ENCODE measurements at places on chromosomes 4 and X.

GRCh38 chr4:65302145-65302544, 368.1 kb downstream of the EPHA5 start:
- ATAC-seq, result no peak

DNA sequence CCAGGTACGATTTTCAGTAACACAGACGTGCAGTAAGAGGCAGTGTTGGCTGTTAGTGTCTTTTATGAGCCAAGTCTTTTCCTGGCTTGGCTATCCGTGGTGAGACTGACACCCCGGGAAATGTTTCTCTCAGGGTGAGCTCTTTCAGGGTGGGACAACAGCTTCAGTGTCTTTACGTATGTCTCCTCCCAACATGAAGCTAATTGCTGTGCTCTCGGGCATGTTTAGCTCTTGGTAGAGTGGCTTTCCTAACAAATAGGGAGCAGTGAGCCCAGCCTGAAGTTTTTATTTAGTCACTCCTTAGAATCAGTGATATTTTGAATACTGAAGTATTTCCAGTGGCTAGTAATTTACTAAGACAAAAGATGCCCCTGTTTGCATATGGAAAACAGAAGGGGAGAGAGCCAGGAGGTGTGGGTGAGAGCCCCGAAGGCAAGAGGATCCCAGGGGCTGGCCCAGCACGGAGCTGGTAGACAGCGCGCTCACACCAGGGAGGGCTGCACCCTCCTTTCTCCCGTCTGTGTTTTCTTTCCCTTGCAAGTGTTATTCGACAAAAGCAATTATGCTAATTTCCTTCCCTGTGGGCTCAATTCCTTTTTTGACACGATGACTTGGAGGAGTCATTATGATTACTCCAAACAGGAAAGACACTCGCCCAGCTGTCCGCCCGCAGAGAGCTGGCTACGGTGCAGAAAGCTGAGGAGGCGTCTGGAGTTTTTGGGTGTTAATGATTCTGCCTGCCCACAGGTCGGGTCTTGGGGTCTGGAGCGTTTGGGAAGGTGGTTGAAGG, 47.7 kb downstream of the PDGFRA start:
- ATAC-seq, result no peak

- ATAC-seq, result no peak
Observed at GRCh38 chrX:66005830-66006449, 33.9 kb downstream of the VSIG4 start.

GRCh38 chrX:53374222-53374820, 48.1 kb downstream of the SMC1A start:
- no peak for ATAC-seq

DNA sequence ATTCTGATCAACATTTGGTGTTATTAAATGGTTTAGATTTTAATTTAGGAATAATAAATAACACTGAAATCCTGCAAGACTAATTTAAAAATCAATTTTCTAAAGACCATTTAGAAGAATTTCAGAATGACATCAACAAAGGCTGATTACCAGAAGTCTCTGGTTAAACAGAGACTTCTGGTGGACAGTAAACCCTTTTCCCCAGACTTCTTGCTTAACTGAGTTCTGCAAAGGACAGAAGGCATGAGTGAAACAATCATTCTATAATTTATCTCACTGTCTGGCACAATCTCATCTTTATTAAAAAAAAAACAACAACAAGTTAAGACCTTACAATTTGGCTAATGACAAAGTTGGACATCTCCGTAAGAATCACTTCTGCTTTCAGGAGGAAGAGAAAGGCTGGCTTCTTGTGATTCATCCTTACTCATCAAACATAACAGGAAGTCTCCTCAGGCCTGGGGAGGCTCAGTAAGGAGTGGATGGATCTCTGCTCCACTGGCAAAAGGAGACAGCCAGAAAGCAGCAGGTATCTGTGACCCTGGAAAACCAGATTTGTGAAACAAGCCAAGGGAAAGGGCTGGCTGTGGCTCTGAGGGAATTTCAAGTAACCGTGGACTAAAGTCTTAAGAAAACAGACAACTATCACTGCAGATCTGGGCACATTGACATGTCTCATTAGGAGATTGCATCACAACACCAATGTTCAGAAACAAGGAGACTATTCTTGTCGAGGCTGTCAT, 908 bp upstream of the TLR6 start:
- ATAC-seq, result peak; percentile 89

- ATAC-seq, result no peak
Observed at GRCh38 chr4:94352996-94353395, 10.4 kb upstream of the HPGDS start.

GRCh38 chr4:111228396-111228795, 605.5 kb upstream of the PITX2 start:
- ATAC-seq, result no peak

GRCh38 chrX:40371376-40371775, 209.4 kb upstream of the ATP6AP2 start:
- no peak for ATAC-seq

DNA sequence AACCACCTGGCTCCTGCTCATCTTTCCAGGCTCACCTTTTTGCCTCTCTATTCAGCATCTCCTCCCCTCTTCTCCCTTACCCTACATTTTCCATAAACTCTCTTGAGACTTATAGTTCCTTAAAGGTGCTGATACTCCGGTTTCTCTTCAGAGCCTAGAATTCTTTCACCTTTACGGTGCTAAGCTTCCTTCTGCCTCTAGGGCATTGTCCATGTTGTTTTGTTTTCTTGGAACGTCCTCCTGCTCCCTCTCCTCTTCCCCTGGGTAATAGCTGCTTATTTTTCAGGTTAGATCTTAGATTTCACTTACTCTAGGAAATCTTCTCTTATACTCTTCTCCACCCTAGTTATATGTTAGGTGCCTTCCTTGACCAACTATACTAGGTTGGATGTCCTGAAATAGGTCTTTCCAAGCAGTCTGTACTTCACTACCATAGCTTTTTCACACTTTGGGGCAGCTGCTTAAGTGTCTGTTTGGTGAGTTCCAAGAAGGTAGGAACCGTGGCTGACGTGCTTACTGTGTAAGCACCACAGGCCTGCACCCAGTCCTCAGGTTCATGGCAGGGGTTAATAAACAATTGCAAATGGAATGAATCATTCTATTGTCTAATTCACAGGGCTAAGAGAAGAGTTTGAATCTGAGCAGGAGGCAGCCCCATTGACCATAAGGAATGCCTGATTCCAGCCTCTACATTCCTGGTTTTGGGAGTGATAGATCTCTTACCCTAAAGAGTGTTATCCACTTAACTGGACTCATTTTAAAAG, 227.5 kb downstream of the MGST2 start:
- no peak for ATAC-seq

GRCh38 chrX:46404774-46405173, 140.4 kb downstream of the ZNF674 start:
- ATAC-seq, result no peak

DNA sequence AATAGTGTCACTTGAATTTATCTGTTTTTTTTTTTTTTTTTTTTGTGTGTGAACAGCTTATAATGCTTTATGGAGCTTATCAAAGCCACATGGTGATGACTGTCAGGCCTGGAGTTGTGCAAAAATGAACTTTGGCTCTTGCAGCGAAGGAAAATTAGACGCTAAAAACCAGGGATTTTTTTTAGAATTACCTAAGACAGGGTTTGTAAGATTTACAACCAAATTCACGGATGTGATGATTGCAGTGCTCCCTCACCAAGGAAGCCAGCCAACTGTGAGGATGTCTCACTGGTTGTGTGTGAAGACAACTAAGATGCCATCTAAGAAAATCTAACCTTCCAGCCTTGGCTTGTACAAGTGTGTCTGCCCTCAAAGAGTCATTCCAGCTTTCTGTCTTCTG, 127.1 kb upstream of the SLC4A4 start:
- peak; percentile 21 for ATAC-seq

GRCh38 chrX:37666516-37666915, 19.1 kb upstream of the XK start:
- no peak for ATAC-seq

GRCh38 chrX:39752815-39753214, 344.9 kb downstream of the BCOR start:
- ATAC-seq, result no peak

DNA sequence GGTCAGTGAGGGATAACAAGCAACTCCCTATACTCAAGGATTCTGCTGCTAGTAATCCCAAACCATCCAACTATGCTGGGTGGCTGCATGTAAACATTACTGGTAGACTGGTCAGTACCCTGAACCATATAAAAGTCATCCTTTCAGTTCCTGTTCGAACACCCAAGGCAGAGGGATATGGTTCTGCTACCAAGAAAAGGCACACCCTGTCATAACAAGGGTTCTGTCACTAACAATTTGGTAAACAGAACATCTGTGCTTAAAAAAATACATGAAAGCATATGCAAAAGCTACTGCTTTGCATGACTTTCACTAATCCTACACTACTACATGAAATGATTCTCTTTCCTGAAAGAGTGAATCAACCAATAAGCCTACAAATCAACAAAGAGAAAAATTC, 76.8 kb upstream of the MCF2 start:
- no peak for ATAC-seq

DNA sequence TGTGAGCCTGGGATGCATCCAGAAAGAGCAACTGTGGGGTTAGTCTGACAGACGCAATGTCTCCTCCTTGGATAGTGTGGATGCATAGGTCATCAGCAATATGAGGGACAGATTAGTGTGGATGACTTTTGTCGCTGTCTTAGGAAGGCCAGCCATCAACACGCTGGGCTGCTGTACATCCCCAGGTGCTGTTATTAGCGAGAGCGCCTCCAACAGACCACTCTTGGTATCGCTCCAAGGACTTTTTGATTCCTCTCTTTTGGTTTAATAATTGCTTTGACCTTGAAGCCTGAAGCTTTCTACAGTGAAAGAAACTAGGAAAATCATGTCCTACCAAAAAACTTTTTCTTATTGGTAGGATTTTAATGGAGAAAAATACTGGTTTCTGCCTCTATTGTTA, 76.7 kb downstream of the TMEM131L start:
- ATAC-seq, result no peak

- ATAC-seq, result no peak
Observed at GRCh38 chr4:98728433-98728832, 70.0 kb upstream of the TSPAN5 start.

GRCh38 chr4:6768539-6768905, 14.0 kb upstream of the KIAA0232 start:
- ATAC-seq, result peak; percentile 49

DNA sequence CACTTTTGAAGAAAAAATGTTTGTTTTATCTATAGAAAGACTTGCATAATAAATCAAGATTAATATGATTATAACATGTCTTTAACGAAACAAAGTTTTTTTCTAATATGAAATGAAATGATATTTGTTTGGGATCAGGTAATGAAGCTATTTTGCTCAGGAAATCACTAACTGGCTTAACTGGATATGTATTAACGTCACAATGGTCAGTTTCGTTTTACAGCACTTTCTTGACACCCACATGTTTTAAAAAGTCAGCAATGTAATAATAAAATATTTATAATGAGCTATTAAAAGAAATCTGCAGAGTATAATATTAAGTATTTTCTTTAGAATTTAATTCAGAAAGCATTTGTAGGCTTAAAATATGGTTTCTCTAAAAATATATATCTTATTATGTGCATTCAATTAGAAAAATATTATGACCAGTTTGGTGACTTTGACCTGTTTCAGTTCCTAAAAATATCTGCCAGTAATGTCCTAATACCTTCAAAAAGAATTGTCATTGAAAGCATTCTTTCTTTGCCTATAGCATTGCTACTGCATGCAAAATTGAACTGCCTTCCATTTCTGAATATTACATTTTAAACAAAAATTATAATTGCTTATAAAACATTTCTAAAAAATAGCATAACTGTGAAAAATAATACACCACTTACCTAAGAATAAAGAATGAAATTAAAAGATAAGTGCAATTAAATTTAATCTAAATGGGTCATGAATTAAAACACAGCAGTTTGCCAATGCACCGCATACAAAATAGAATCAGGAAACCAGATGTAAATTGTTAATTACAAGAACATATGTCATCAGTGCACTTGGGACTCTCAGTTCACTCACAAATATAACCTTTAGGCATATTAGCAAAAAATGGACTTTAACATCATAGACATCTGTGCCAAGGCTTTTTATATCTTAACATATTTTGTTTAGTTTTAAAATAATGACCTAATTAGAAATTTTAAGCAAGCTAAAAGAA, 31.6 kb downstream of the TIGD2 start:
- ATAC-seq, result no peak

GRCh38 chr4:67575232-67576058, 16.9 kb downstream of the STAP1 start:
- no peak for ATAC-seq

DNA sequence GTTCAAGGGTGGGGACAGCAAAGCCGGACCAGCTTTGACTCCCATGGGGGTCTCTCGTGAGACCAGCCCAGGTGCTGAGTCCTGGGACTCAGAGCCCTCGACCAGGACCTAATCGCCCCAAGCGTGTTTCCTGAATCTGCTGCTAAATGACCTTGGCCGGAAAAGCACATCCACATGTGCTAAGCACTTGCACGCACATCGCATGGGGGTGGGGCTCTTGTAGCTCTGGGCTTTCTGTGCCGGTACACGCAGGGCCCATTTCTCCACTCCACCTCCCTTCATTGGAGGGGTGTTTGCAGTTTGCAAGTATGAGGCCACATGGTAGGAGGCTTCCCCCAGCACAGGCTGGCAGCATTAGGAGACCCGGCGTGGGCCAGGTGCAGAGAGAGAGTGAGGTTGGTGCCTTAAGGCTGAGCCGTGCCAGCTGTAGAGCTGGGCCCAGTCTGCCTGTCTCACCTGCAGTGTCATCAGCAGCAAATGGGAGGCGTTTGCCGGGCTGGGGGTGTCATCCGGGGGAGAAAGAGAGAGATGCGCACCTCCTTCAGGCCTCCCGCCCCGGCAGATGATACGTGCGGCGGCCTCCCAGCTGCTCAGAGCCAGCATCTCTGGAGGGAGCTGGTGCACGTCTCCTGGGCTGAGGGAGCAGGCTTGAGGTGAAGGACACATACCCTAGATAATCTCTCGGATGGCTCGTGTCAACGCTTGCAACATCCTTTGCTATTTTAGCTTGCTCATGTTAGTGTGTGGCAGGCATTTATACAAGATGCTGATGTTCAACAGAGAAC, 45.2 kb upstream of the CLCN4 start:
- peak; percentile 25 for ATAC-seq

GRCh38 chr4:31995943-31996901, 1276.1 kb downstream of the PCDH7 start:
- ATAC-seq, result no peak

DNA sequence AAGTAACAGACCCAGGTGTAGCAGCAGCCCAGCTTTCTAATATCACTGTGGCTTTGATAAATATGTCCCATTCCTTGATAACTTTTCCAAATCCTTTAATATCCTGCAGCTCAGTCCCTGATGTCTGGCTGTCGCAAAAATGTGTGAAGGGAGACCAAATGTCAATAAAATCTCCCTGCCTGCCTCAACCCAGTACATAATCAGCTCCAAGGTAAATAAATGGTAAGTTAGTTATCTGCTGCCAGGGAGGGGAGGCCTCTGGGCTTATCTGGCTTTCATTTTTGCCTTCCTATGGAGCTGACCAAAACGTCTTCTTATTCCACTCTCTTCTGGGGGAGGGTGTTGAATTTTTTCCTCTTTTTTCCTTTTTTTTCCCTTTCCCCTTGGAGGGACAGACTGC, 630.6 kb downstream of the MID1IP1 start:
- ATAC-seq, result no peak

- no peak for ATAC-seq
Observed at GRCh38 chr4:160880180-160880579, 1283.6 kb downstream of the FSTL5 start.
